ENCODE measurements at places on chromosomes 16 and 17. TPM values are rescaled to one million over a fixed set of nuclear protein-coding genes. Genes with fewer than 3 reads are reported as not detected.

Gene KRTAP4-6
- total RNA-seq, result not detected

Gene GPR139
- total RNA-seq, result not detected

Gene C17orf113
- total RNA-seq, result 0.34 TPM

Gene MEOX1
- 0.16 TPM for total RNA-seq

Gene TMC8
- not detected for total RNA-seq

Gene NAGS
- 2.2 TPM for total RNA-seq

Gene CACNA1G
- total RNA-seq, result 0.32 TPM

Gene CFAP119
- total RNA-seq, result 0.69 TPM

Gene TPPP3
- total RNA-seq, result 2.0 TPM

Gene EVI2B
- 0.16 TPM for total RNA-seq

Gene SPATA22
- total RNA-seq, result not detected

Gene CCL16
- total RNA-seq, result not detected

Gene CCDC144A
- total RNA-seq, result 7.9 TPM

Measured in bronchial smooth muscle cell (primary cell).